CD4-positive, alpha-beta memory T cell (primary cell): ENCODE measurements at places on chromosomes 11 and 22. TPM values are rescaled to one million over a fixed set of nuclear protein-coding genes. Genes with fewer than 3 reads are reported as not detected.

DNA sequence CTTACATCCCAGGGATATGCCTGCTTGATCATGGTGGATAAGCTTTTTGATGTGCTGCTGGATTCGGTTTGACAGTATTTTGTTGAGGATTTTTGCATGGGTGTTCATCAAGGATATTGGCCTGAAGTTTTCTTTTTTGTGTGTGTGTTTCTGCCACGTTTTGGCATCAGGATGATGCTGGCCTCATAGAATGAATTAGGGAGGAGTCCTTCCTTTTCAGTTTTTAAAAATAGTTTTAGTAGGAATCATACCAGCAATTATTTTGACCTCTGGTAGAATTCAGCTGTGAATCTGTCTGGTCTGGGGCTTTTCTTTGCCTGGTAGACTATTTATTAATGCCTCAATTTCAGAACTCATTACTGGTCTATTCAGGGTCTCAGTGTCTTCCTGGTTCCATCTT lies 362.4 kb downstream of the JRKL start:
- no peak for DNase-seq

DNA sequence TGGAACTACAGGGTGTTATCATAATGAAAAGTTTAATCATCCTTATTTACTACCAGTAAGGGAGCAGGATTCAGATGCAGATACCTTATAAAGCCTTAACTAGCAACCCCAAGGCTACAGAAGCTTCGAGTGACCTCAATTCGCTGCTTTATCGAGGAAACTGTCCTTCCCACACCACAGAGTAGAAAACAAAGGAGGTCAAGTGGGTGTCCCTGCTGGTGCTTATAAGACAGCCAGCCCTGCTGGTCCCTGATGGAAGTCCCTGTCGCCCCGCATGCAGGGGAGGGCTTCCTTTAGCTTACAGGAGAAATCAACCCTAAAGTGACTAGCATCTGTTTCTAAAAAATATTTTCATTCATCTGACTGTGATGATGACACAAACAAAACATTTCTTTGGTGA lies 7.3 kb downstream of the MN1 start:
- DNase-seq, result no peak

- no peak for DNase-seq
Measured at GRCh38 chr11:102600666-102601065, 24.5 kb downstream of the MMP20 start.

DNA sequence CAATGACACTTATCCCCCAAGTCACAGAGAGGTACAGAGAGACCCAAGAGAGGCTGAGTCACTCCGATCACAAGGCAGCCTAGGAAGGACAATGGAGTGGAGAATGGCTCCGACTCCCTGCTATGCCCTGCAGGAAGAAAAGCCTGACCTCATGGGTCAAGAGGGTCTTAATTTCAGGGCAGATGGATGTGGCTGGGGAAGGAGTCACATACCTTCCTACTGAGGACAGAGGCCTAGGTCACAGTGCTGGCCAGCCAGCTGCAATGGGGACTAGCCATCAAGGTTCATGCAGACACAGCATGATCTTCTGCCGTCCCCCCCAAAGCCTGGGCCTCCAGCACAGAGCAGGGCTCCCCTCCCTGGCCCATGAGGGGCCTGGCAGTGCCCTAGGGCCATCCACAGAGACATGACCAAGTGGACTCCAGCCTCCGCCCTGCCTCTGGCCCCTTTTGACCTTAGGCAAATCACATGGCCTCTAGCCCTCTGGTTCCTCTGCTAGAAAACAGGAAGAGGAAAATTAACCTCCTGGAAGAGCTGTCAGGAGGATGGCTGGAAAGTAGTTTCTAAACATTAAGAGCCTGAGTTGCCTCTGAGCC lies 1.8 kb downstream of the ARRB1 start:
- no peak for DNase-seq

GRCh38 chr22:20933910-20934309 lies 16.7 kb downstream of the CRKL start:
- no peak for DNase-seq

DNA sequence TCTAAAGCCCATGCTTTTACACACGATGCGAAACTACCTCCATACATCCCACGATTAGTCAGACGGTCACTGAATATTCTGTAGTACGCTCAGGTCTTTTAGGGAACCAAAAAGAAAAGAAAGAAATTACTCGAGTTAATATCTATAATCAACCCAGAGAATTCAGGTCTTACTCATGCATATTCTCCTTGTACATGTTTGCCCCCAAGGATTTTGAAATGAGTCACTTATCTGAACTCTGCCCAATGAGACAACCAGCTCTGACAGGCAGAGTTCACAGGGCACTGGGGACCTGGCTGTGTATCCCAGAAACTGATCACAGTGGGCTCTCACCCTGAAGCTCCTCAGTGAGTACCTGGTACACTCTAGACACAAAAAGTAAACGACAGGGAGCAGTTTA lies 29.2 kb downstream of the RASSF10 start:
- no peak for DNase-seq

- DNase-seq, result no peak
Measured at GRCh38 chr22:45273452-45274075, 11.2 kb upstream of the UPK3A start.

- DNase-seq, result no peak
Measured at GRCh38 chr11:126113515-126113957, 50.9 kb upstream of the CDON start.

DNA sequence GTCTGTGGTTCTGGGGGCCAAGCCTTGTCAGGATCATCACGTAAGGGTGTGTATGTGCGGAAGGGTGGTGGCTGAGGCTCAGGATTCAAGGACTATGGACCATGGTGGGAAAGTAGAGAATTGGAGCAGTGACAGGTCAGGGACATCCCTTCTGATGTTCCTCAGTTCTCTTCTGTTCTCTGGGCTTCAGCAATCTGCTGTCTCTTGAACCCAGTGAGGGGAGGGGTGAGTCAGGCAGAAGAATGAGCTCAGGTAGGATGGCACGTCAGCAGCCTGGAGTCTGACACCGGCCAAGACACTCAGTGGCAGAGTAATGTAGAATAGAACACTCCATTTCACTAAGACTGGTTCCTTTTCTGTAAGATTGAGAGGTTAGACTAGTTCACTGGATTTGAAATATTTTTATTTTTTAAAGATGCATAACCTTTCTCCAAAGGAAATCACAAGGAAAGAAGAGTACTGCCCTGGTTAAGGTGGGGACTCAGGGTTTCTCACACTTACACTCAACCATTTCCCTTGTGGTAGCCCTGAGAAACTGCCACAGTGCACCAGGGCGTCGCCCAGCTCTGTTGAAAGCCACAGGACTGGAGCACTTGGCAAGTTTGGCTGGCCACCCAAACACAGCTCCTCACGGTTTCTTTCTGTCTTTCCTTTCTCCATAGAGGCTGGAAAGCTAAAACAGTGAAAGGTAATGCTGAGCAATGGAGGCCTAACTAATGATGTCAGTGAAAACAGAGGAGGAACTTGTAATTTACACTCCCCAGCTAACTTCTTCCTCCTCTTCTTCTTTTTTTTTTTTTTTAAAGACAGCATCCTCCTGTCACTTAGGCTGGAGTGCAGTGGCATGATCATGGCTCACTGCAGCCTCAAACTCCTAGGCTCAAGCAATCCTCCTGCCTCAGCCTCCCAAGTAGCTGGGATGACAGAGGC lies 23.1 kb upstream of the MICAL2 start:
- DNase-seq, result peak; percentile 63

DNA sequence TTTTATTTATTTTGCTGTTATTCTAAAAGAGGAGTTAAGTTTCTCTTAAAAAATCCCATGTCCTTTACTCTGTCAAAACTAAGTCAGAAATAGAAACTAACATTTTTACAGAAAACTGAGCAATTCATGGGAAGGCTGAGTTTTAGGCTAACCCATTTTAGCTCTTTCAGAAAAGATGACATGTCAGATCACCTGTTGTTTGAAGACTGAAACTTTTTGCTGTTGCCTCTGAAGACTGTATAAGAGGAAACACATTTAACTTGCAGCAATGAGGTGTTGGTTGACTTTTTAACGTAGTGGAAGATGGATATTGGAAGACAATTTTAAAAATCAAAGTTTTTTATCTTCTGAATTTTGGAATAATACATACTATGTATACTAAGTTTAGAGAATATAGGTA lies 115.4 kb downstream of the METTL15 start:
- no peak for DNase-seq

- no peak for DNase-seq
Measured at GRCh38 chr11:6248248-6248647, 9.4 kb downstream of the CNGA4 start.

DNA sequence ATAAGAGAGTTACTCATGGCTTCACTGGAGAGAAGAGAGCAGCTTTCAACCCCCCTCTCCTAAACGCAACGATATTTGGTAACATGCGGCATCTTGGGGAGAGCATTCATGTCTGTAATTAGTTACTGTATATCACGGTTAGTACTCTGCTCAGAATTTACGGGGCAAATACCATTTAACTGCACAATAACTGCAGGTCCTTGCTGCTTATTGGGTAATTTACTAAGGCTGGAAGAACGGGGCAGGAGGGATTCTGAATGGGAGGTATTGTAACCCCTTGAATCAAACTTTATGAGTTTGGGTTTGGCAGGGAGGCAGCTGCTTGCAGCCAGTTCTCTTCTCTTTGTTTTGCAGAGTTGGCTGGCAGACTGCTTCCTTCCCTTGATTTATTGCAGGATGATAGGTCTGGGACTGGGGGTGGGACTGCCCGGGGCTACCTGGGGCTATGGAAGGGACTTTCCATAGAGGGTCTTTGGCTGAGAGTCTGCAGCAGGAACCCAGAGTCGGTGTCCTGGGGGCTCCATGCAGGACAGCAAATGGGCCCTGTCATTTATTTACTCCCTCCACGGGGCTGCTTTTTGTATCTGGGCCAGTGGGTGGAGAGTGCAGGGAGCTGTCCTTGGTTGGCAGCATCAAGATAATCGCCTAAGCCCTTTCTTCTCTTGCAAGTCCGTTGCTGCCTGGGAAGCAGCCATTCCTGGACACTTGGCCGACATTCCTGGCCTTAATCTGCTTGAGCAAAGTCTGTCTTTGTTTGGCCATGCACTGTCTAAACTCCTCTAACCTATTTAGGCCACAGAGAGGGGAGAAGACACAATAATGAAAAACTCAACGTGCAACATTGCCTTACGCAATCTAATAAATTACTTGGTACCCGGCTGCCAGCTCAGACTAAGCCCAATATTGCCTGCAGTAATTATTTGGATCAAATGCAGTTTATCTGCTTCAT lies 188.9 kb downstream of the ST3GAL4 start:
- no peak for DNase-seq

DNA sequence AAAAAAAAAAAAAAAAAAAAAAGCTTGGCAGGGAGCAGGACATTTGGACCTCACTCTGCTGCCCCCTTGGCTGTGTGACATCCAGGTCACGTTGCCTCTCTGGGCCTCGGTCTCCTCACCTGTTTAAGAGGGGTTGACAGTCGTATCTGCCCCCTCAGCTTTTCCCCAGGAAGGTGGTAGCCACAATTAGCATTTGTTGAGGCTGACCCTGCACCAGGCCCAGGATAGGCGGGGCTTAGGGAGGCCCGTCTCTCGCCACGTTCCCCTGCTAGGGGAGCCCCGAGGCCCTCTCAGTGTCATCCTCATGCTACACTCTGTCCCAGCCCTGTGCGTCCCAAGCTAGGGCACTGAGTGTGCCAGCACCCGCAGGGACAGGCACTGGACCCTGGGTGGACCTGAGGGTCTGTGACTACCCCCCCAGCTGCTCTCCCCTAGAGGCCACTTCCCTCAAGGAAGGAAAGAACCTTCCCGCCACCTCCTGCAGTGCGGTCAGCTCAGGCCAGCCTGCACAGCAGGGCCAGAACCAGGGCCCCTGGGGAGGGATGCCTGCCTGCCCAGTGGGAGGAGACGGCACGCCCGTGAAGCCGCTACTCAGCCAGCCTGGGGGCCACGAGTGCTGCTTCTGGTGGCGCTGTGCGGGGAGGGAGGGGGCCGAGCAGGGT lies 38.5 kb upstream of the PPARA start:
- no peak for DNase-seq

GRCh38 chr11:420911-421321 lies 6.1 kb upstream of the SIGIRR start:
- no peak for DNase-seq

DNA sequence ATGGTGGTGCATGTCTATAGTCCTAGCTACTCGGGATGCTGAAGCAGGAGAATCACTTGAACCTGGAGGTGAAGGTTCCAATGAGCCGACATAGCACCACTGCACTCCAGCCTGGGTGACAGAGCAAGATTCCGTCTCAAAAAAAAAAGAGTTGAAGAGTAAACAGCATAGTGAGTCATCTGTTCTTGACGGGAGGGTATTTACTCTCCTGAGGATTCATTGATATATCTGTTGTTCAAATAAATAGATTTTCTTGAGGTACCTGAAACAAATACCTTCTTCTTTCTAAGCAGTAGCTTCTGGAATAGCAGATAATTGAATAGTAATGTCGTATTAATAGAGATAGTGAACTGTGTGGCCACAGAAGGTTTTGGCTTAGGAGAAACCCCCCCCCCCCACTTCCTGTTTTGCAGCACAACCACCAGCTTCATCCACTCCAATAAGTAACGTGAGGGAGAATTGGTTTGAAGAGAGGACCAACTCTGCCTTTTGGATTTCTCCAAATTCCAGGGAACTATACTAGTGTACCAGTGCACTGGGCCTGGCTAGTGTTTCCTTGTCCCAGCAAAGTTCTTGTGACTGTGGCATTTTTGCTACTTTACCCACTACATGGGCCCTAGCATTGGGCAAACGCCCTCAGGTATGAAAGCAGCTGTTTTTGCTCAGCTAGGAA lies 90.0 kb downstream of the PRMT3 start:
- DNase-seq, result no peak

DNA sequence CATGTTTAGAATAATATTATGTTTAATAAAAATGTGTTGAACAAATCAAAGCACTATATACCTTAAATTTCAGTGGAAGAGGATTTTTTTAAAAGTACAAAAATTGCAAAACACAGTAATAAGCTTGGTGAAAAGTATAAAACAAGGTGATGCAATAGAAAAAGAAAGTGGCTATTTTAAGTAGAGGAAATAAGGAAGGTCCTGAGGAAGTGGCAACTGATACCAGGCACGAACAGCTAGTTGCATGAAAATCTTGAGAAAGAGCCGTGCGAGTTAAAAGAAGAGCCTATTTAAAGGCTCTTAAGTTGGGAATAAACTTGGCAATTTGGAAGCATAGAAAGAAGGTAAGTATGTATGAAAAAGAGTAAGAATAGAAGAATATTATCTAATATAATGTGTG lies 1679.3 kb downstream of the LRRC4C start:
- DNase-seq, result no peak

DNA sequence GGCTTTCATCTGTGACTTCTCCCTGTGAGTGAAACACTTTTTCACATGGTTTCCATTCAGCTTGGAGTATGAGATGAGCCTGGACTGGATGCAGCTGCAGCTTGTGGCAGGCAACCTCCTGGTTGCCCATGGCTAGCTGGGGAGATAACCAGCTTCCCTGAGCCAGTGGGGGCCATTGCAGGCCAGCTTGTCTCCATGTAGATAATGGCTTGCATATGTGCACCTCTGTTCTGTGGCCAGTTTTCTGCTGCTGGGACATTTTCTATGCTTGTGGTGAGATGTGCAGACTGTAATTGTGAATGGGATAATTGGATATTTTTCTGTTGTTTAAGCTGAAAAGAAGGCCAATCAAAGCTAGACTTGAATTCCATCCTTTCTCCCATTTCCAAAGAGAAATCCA lies 38.5 kb downstream of the INSC start:
- DNase-seq, result no peak

Gene NRIP3
- 1.7 TPM for total RNA-seq

Gene SEC14L2
- total RNA-seq, result 6.0 TPM

Gene CARD16
- total RNA-seq, result 56.1 TPM

Gene PATE2
- not detected for total RNA-seq

Gene KRTAP5-8
- total RNA-seq, result not detected

Gene P2RX6
- total RNA-seq, result 1.1 TPM

Gene LRRC56
- total RNA-seq, result 4.6 TPM

Gene HTR3B
- total RNA-seq, result not detected

Gene ENTHD1
- total RNA-seq, result 0.26 TPM
